Mesothelial cell of epicardium (in vitro differentiated cells): ENCODE measurements at places on chromosomes 6 and 20. TPM values are rescaled to one million over a fixed set of nuclear protein-coding genes. Genes with fewer than 3 reads are reported as not detected.
A peak's percentile ranks its signal among the peaks of the same experiment; 100 is the strongest.

MAP3K5 gene
- 8.3 to 9.5 TPM (median 8.9 TPM) in 3 replicates for total RNA-seq

LATS1 gene
- total RNA-seq: 38.4 to 39.4 TPM (median 39.0 TPM) in 3 replicates

TCFL5 gene
- total RNA-seq: 12.0 to 12.6 TPM (median 12.2 TPM) in 3 replicates

ZKSCAN4 gene
- total RNA-seq: 5.8 to 6.8 TPM (median 6.8 TPM) in 3 replicates

CLIC5 gene
- total RNA-seq: 1.8 to 2.4 TPM (median 2.1 TPM) in 3 replicates

ZMYND8 gene
- total RNA-seq: 119 to 120 TPM (median 119 TPM) in 3 replicates

NOTCH4 gene
- total RNA-seq: 2.3 to 2.6 TPM (median 2.5 TPM) in 3 replicates

RSPO3 gene
- 26.3 to 31.1 TPM (median 30.1 TPM) in 3 replicates for total RNA-seq

SLC23A2 gene
- total RNA-seq: 33.7 to 35.5 TPM (median 34.7 TPM) in 3 replicates

ZNF334 gene
- total RNA-seq: 31.8 to 34.5 TPM (median 32.5 TPM) in 3 replicates

OR2H2 gene
- not detected in 3 replicates for total RNA-seq

NR2E1 gene
- total RNA-seq: not detected in 3 replicates

SIRPD gene
- total RNA-seq: not detected in 3 replicates

CDS2 gene
- 41.6 to 44.9 TPM (median 42.2 TPM) in 3 replicates for total RNA-seq

ARMH2 gene
- total RNA-seq: not detected in 3 replicates

- DNase-seq: peak; percentile 71
Observed at GRCh38 chr6:76876922-76877553, 586.3 kb downstream of the HTR1B start.

- no peak for DNase-seq
Observed at GRCh38 chr6:118544105-118544504, 4.0 kb upstream of the PLN start.

DNA sequence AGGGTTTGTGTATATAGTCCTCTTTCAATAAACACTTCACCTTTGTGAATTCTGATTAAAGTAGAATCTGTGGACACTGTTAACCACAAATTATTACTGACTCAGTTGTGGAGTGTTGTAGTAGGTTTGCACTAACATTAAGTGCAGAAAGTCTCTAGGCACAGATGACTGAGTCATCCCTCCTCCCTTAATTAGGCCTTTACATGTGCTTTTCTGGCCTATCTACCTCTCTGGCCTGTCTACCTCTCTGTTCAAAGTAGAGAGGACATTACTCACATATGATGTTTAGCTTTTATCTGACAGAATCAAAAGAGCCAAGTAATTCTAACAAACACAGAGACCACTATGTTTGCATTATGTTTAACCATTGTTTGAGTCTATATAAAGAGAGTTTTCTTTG, 783.0 kb downstream of the TENT5A start:
- DNase-seq: no peak

- no peak for DNase-seq
Observed at GRCh38 chr6:19976411-19977129, 139.4 kb downstream of the ID4 start.

- no peak for DNase-seq
Observed at GRCh38 chr6:130859161-130859867, 32.1 kb downstream of the SMLR1 start.

GRCh38 chr20:38337561-38338140, 8.6 kb upstream of the LBP start:
- no peak for DNase-seq

GRCh38 chr20:23363257-23363649, 1.3 kb downstream of the GZF1 start:
- DNase-seq: no peak

GRCh38 chr6:62393608-62394007, 107.6 kb upstream of the KHDRBS2 start:
- no peak for DNase-seq

DNA sequence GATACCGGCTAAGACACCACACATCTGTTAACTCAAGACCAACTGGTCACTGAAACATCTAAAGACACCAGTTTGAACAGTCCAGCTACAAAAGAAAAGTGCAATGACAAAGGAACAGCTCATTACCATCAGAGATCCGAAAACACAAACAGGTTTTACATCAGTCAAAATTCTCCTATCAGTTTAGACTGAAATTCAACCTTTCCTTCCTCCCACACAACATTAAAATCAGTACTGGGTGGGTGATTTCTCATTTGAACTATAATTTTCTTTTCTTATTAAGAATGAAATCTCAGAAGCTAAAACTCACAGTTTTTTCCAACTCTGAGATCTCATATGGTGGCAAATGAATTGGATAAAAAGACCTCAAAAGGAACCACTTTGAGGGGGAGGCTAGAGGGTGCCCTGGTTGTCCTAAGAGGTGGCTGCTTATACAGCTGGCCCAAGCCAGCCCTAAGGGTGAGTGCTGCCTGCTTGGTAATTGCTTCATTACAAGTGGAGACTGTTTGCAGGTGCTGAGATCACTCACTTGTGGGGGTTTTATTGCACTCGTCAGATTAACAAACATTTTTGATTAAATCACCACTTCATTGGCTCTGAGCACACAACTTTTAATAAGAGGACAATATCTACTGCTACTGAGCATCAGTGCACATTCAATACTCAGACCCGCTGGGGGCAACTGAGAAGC, 4.3 kb downstream of the CCDC167 start:
- DNase-seq: no peak

GRCh38 chr20:39311851-39312506, 349.8 kb downstream of the DHX35 start:
- no peak for DNase-seq

DNA sequence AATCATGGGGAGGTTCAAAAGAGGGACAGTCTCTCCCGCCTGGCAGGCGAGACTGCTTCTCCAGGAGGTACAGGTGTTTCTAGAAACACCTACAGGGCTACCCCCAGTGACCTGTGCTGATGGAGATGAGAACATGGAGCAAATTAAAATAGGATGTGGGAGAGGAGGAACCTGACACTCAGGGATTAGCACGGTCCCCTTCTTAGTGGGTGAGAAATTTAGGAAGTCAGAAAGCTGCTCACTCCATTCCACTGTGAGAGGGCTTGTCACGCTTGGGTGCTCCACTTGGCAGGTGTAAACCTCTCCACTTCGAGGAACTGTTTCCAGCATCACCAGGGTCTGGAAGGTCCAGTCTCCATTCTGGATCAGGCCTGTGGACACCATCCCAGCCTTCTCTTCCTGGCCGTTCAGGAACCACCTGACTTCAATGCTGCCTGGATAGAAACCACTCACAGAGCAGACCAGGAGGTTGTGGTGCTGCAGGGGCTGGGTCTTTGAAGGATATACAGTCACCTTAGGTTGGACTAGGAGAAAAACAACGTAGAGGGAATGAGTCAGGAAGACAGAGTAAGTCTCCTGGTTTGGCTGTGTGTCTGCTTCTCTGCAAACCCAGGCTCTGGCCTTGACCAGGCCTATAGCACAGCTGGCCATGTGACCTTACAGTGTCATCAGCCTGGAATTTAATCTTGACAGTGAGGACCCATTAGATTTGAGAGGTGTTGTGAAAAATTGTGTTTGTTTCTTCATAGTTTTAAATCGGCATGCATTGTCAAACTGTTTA, 8.1 kb downstream of the HLA-DRB1 start:
- no peak for DNase-seq

DNA sequence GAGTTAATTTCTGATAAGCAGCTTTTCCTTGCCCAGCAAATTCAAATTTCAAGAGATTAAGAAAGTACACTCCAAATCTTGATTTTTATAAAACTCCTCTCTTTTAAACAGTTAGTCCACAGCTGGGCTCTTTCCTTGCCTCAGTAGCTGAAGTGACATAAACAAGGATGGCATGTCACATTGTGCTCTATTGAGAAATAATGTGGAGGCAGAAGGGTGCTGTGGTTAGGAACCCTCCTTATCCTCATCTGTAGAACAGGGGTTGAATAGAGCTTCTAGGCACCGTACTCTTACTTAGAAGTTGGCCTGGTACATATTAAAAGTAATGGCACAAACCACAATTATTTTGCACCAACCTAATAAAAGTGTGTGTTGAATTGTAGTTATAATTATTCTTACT, 70.3 kb downstream of the RSPO3 start:
- no peak for DNase-seq

- DNase-seq: no peak
Observed at GRCh38 chr20:21096321-21097043, 9.7 kb downstream of the LINC00237 start.

DNA sequence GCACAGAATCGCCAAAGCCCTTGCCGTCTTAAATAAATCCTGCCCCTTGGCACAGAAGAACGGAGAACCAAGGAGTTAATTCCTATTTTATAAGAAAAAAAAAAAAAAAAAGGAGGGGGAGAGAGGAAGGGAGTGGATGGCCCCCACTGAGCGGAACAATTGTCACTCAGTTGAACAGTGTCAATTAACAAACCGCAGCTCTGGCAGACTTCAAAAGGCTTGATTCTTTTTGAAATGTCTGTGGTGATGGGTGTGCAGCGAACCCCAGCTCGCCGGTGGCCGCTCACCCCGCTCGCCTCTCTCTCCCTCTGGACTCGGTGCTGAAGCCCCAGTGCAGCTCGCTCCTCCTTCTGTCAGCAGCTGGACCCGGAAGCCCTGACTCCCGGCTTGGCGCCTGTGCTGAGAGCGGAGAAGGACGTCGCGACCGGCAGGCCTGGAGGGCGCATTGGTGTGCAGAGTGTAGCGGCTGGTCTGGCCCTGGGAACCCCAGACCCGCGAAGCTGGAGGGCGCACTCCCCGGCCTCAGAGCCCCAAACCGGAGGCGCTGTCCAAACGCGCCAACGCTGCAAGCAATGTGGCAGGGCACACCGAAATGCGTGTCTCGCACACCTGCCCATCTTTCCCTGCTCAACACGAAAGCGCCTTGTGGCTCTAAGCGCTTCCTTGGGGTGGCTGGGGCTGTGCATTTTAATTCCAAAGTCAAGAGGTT, 3.4 kb downstream of the LINC00237 start:
- no peak for DNase-seq

DNA sequence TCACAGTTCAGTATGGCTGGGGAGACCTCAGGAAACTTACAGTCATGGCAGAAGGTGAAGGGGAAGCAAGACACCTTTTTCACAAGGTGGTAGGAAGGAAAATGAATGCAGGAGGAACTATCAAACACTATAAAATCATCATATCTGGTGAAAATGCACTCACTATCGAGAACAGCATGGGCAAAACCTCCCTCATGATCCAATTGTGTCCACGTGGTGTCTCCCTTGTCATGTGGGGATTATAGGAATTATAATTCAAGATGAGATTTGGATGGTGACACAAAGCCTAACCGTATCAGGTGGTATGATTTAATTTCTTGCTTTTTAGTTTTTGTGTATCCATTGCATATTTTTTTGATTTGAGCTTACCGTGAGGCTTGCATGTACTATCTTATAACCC, 133.2 kb upstream of the SYNCRIP start:
- no peak for DNase-seq

DNA sequence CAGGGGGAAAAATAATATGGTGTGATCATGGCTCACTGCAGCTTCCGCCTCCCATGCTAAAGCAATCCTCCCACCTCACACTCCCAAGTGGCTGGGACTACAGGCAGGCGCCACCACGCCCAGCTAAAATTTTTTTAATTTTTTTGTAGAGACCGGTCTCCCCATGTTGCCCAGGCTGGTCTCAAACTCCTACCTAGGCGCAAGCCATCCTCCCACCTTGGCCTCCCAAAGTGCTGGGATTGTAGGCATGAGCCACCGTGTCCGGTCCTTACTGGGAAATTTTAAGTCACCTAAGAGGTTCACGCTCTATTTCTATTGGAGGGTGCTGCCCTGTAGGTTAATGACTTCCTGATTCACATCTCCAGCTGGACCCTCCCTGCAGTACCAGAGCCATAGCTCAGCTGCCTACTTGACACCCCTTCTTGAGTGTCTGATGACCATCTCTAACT, 626 bp upstream of the CDK5RAP1 start:
- DNase-seq: no peak

GRCh38 chr6:17831135-17831534, 124.4 kb upstream of the NUP153 start:
- DNase-seq: no peak

DNA sequence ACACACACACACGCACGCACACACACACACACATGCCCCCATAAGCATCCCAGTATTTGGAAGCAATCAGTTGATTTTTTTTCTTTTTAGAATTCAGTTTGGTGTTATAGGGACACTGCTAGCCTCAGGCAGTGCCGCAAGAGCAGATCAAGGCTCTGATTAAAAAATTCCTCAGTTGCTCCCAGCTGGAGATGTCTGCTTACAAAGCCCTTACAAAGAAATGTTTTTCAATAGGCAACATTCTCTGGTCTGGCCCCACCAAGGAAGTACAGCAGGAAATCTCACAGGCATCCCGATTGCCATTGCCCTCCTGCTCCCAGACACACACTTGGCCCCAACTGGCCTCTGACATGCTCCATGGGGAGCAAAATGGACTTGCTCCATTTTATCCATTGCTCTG, 22.9 kb upstream of the CD83 start:
- DNase-seq: no peak

DNA sequence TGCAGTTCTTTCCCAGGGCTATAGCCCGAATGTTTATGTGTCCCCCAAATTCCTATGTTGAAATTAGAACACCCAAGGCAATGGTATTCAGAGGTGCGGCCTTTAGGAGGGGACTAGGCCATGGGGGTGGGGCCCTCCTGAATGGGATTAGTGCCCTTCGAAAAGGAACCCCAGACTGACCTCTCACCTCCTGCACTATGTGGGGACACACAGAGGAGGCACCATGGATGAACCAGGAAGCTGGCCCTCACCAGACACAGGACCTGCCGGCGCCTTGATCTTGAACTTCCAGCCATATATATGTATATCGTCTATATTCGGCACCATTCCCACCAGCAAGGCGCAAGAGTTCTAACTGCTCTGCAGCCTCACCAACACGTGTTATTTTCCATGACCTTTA, 101.5 kb upstream of the BHLHE23 start:
- no peak for DNase-seq

- DNase-seq: no peak
Observed at GRCh38 chr6:42786525-42786985, 4.7 kb downstream of the BICRAL start.

GRCh38 chr6:54719131-54719530, 127.4 kb upstream of the FAM83B start:
- no peak for DNase-seq
